ENCODE measurements at places on chromosomes 1 and 21. TPM values are rescaled to one million over a fixed set of nuclear protein-coding genes. Genes with fewer than 3 reads are reported as not detected.

DNA sequence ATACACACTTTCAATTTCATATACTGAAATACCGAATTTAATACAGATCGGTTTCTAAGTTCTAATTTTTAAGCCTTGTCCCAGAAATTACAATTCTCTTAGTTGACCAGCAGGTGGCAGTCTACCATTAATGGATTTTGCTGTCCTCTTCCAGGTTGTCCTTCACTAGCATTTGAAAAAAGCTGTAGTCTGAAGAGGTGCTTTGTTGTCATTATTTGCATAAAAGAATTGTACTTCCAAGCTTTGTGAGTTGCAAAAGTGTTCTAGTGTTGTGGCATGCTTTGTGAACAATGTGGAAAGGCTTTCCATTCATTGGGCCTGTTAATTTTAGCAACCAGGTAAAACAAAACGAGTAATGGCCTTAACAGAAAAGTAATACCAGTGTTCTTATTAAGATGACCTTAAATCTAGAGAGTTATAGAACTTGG is 193.6 kb downstream of the RPS6KC1 start:
- no peaks in the 10 kb centered on the region for H3K36me3 ChIP-seq
- no peak for DNase-seq
- no peak overlapping the region for H3K27ac ChIP-seq
- H3K4me3 ChIP-seq = no peak overlapping the region
- no peaks in the 10 kb centered on the region for H3K27me3 ChIP-seq

- no peaks in the 10 kb centered on the region for H3K4me1 ChIP-seq
- H3K27me3 ChIP-seq = no peaks in the 10 kb centered on the region
- DNase-seq = peak; percentile 31
Measured at GRCh38 chr1:240190881-240191401, 99.3 kb downstream of the FMN2 start.

- H3K36me3 ChIP-seq = no peaks in the 10 kb centered on the region
- H3K4me3 ChIP-seq = no peak overlapping the region
- DNase-seq = no peak
- no peaks in the 10 kb centered on the region for H3K4me1 ChIP-seq
- H3K27me3 ChIP-seq = no peaks in the 10 kb centered on the region
Measured at GRCh38 chr21:14452727-14453241, 69.8 kb upstream of the HSPA13 start.

Gene COL16A1
- total RNA-seq = 292 TPM

Gene DSCAM
- total RNA-seq = 0.07 TPM

Gene CDC7
- total RNA-seq = 0.59 TPM
